ENCODE measurements at places on chromosomes 16 and 17. TPM values are rescaled to one million over a fixed set of nuclear protein-coding genes. Genes with fewer than 3 reads are reported as not detected.

The PITPNM3 gene
- 10.6 TPM for total RNA-seq

The AGRP gene
- not detected for total RNA-seq

The GPS1 gene
- total RNA-seq: 73.8 TPM

The CMTM2 gene
- not detected for total RNA-seq

The MARVELD3 gene
- not detected for total RNA-seq

The EME2 gene
- 7.7 TPM for total RNA-seq

The CETP gene
- 0.82 TPM for total RNA-seq

The SLC16A6 gene
- 1.2 TPM for total RNA-seq

The USP10 gene
- 53.8 TPM for total RNA-seq

The NLGN2 gene
- 8.2 TPM for total RNA-seq

The TPPP3 gene
- total RNA-seq: 2.0 TPM

The TBL3 gene
- 11.0 TPM for total RNA-seq

The KRTAP9-8 gene
- not detected for total RNA-seq

The CSH2 gene
- total RNA-seq: not detected

The RAB26 gene
- 4.1 TPM for total RNA-seq

The SNAI3 gene
- total RNA-seq: not detected

The GSDMA gene
- total RNA-seq: under 0.01 TPM

The AURKB gene
- total RNA-seq: 3.7 TPM

The CASKIN2 gene
- total RNA-seq: 6.1 TPM

The LONP2 gene
- 62.4 TPM for total RNA-seq

The KRTAP4-1 gene
- not detected for total RNA-seq

The ZBTB4 gene
- 11.8 TPM for total RNA-seq

The AANAT gene
- not detected for total RNA-seq

The PRSS21 gene
- not detected for total RNA-seq

The FBXL19 gene
- 66.4 TPM for total RNA-seq

The IFI35 gene
- total RNA-seq: 1.2 TPM

The CCDC78 gene
- 4.5 TPM for total RNA-seq

The CNTD1 gene
- 0.82 TPM for total RNA-seq

The CDH8 gene
- 39.9 TPM for total RNA-seq

The CNTNAP4 gene
- 32.6 TPM for total RNA-seq

The SPATA22 gene
- 3.7 TPM for total RNA-seq

The TBC1D3K gene
- total RNA-seq: not detected

The PLXDC1 gene
- total RNA-seq: 9.8 TPM

The KRTAP1-5 gene
- total RNA-seq: not detected

The KARS1 gene
- total RNA-seq: 105 TPM

The FAM222B gene
- 2.4 TPM for total RNA-seq

The TBC1D3C gene
- total RNA-seq: not detected

The WNT9B gene
- total RNA-seq: not detected

The SLC47A2 gene
- total RNA-seq: under 0.01 TPM

The TOM1L1 gene
- 20.4 TPM for total RNA-seq

The PRR14 gene
- total RNA-seq: 7.3 TPM

The LRRC37A gene
- 6.1 TPM for total RNA-seq

The CDIP1 gene
- 9.8 TPM for total RNA-seq

The CD300A gene
- 2.4 TPM for total RNA-seq

The GOSR1 gene
- total RNA-seq: 28.5 TPM

The SEZ6L2 gene
- total RNA-seq: 43.2 TPM

The TOX3 gene
- total RNA-seq: 18.8 TPM

The DNAAF1 gene
- total RNA-seq: 0.41 TPM

The KRT39 gene
- not detected for total RNA-seq

All from frontal cortex (tissue), 4 donors.